ENCODE measurements at places on chromosomes 5 and 9.

DNA sequence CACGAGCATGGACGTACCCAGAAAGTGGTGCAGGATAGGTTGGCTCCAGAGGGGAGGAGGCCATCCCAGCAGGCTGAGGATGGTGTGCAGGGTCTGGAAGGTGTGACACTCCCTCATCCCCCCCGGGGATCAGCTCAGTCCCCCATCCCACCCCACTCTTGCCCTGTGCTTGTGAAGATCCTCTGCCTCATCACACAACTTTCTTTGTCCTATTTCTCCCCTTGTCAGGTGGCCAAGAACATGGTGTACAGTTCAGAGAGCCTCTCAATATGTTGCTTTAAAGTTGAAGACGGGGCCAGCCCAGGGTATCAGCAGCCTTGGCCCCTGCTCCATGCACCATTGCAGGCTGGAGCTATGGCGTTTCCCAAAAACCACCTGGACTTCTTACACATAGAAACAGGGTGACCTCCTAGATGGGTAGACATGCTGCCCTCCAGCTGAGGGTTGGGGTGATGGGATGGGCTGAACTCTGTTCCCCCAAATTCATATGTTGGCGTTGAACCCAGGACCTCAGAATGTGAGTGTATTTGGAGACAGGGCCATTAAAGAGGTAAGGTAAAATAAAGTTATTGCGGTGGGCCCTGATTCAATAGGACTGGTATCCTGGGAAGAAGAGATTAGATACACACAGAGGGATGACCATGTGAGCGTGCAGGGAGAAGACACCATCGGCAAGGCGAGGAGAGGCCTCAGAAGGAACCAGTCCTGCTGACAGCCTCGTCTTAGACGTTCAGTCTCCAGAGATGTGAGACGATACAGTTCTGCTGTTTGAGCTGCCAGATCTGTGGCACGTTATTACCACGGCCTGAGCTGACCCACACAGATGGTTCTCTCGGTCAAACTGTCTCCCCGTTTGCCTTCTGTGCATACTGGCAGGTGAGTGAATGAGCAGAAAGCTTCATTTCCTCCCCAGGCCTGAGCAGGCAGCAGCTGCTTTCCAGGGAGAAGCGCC is 272.5 kb downstream of the GADD45G start:
- no peak for DNase-seq

- no peak for DNase-seq
Measured at GRCh38 chr9:5976674-5977397, 38.6 kb downstream of the RANBP6 start.

GRCh38 chr5:55344392-55344992 is 36.7 kb downstream of the MTREX start:
- peak; percentile 10 for DNase-seq

DNA sequence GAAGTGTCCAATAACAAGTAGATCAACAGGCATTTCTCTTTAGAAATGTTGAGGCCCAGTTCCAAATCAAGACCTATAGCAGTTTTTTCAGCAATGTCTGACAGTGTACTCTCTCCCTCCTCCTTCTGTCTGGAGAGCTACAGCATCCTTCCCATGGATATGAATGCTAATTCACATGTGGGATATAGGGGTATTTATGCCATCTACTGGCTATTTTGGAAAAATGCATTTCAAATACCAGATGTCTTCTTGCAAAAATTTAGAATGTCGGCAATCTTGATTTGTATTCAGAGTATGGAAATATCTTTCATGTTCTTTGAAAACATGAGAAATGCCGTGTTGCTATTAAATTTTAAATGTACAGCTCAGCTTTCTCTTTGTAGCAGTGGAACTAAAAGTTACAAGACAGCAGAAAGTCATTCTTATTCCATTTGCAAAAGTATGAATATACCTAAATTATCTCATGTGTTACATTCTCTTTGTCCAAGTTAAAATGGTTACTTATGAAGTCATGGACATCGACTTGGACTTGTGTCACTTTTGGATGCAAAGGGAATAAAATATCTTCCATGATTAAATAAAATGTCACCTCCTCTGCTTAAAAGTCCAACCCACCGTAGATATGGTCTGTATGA is 647.8 kb downstream of the TAF11L14 start:
- peak; percentile 47 for DNase-seq

DNA sequence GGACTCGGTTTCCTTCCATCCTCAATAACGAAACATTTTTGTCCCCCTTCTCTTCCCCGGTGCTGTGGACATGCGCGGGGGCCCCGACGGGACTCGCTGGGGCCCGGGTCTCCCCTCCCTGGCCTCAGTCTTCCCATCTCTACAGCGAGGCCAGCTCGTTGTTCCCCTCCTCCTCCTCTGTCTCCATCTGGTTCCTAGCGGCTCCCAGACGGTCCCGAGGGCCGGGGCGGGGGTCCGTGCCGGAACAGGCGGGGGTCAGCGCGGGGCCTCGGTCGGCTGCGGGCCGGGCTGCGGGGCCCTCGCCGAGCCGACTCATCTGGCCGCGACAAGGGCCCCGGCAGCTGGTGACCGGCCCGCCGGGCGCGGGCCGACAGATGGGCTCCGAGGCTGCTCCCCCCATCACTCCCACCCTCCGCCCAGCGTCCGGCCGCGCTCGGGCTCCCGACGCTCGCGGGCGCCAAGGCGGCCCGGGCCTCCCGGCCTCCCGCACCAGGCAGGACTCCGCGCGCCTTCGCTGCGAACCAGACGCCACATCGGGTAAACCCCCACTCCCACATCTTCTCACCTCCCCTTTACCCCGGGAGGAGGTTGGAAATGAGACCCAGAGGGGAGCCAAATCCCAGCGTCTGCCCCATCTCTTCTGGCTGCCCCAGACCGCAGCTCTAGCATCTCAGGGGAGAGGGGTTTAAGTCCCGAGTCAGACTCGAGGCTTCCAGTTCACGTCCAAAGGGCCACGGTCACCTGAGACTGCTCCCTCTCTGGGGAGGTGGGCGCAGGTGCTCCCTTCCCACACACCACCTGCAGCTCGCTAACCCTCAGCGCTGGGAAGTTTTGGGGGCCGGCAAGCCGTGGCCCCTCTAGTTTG is 8.1 kb downstream of the BARHL1 start:
- DNase-seq = no peak

DNA sequence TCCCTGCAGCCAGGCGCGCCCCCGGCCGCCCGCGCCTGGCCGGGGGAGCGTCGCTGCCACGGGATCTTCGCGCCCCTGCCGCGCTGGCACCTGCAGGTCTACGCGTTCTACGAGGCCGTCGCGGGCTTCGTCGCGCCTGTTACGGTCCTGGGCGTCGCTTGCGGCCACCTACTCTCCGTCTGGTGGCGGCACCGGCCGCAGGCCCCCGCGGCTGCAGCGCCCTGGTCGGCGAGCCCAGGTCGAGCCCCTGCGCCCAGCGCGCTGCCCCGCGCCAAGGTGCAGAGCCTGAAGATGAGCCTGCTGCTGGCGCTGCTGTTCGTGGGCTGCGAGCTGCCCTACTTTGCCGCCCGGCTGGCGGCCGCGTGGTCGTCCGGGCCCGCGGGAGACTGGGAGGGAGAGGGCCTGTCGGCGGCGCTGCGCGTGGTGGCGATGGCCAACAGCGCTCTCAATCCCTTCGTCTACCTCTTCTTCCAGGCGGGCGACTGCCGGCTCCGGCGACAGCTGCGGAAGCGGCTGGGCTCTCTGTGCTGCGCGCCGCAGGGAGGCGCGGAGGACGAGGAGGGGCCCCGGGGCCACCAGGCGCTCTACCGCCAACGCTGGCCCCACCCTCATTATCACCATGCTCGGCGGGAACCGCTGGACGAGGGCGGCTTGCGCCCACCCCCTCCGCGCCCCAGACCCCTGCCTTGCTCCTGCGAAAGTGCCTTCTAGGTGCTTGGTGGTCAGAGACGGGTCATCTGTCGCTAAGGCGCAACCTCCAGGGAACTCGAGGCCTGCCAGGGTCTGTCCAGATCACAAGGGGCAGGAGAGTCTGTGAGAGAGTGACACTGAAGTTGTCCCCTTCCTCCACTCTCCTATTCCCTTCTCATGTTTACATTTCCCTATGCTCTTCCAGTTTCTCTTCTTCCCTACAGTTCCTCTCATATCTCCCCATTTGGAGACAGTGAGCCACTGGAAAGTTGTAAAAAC is 1.3 kb downstream of the GPR150 start:
- peak; percentile 80 for DNase-seq

DNA sequence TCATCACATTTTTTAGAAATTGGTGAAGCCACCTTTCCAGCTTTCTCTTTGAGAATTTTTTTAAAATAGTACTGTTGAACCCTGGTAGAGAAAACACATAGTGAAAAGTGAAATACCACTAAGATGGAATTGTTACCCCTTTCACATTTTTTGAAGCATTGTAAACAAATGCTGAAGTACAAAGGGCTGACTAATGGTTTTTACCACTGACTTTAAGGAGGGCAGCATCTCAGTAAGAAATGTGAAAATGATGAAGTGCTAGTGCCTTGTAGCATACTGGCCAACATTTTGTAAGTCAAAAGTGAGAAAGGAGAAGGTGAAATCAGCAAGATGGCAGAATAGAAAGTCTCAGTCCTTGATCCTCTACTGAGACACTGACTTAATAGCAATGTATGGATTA is 320.6 kb downstream of the PJA2 start:
- no peak for DNase-seq

GRCh38 chr5:159133041-159133741 is 33.5 kb upstream of the EBF1 start:
- no peak for DNase-seq

GRCh38 chr5:160627921-160628618 is 206.4 kb downstream of the PTTG1 start:
- DNase-seq = no peak

- DNase-seq = no peak
Measured at GRCh38 chr9:134522976-134523375, 118.6 kb upstream of the COL5A1 start.

- DNase-seq = no peak
Measured at GRCh38 chr9:134843740-134844139, 36.9 kb upstream of the FCN2 start.

- DNase-seq = no peak
Measured at GRCh38 chr9:76027416-76027815, 136.9 kb downstream of the PCSK5 start.

- no peak for DNase-seq
Measured at GRCh38 chr9:7342736-7343135, 456.8 kb downstream of the DMAC1 start.

GRCh38 chr5:34721327-34721726 is 65.2 kb downstream of the RAI14 start:
- no peak for DNase-seq

GRCh38 chr5:175902026-175902425 is 30.6 kb downstream of the CPLX2 start:
- DNase-seq = peak; percentile 68

GRCh38 chr5:122697191-122697590 is 77.7 kb upstream of the SNX2 start:
- no peak for DNase-seq

GRCh38 chr9:347667-348292 is 133.1 kb downstream of the DOCK8 start:
- DNase-seq = no peak

- DNase-seq = no peak
Measured at GRCh38 chr9:134390947-134391318, 64.7 kb downstream of the RXRA start.

DNA sequence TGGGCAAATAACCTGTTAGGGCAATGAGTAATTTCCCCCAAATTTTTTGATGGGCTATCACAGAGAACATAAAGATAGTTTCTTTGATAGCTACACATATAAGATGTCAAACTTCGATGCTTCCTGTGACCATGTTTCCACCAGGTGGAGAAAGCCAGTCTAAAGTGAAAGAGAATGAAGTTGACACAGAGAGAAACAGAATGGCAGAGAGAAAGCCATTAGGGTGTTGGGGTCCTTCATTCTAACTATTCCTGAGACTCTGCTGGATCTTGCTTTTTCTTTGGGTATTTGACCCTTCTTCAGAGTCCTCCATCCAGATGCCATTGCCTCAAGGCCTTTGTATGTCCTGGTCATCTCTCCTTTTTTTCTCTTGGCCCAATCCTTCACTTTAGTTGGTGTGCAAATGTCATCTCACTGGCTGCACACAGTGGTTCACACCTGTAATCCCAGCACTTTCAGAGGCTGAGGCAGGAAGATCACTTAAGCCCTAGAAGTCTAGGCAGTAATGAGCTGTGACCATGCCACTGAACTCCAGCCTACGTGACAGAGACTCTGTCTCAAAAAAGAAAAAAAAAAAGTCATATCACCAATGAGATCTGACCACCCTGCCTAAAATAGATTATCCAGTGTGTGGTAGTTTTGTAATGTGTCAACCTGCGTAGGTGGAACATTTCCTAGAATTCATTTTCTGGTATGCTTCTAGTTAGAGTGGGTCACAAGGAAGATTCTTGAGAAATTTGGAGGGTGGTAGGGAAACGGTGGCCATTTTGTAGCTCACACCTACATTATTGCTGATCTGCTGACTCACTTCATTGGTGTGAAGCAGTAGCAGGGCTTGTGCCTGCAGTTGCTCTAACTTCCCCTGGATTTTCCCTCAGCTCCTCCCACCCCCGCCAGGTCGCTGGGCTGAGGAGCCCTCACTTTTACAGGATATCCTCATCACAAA is 20.8 kb upstream of the KIF2A start:
- no peak for DNase-seq

- DNase-seq = no peak
Measured at GRCh38 chr5:58683567-58683966, 100.7 kb downstream of the RAB3C start.

GRCh38 chr5:106894964-106895363 is 775.8 kb downstream of the EFNA5 start:
- DNase-seq = no peak

GRCh38 chr9:109935406-109936087 is 155.5 kb downstream of the PALM2AKAP2 start:
- DNase-seq = no peak

DNA sequence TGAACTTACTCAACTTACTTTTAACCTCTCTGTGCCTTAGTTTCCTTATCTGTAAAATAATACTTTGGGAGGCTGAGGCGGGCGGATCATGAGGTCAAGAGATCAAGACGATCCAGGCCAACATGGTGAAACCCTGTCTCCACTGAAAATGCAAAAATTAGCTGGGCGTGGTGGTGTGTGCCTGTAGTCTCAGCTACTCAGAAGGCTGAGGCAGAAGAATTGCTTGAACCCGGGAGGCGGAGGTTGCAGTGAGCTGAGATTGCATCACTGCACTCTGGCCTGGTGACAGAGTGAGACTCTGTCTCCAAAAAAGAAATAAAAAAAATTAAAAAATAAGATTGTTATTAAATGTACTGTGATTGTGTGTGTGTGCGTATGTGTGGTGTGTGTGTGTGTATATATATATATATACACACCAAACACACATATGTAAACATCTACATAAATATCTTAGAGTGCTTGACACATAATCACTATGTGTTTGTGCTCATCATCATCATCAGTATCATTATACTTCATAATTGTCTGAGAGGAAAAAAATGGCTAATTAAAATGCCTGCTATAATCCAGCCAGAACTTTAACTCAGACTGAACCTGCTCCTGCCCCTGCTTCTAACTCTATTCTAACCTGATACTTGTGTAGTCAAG is 312.8 kb downstream of the FER start:
- no peak for DNase-seq

GRCh38 chr5:19837536-19838174 is 150.3 kb downstream of the CDH18 start:
- no peak for DNase-seq

Measured in COR-L47 (cell line).